ENCODE measurements at places on chromosomes 3 and 15. TPM values are rescaled to one million over a fixed set of nuclear protein-coding genes. Genes with fewer than 3 reads are reported as not detected.

- H3K36me3 ChIP-seq = peaks cover 12% of the 10 kb centered on the region
- H3K27me3 ChIP-seq = no peaks in the 10 kb centered on the region
- H3K4me3 ChIP-seq = no peak overlapping the region
- DNase-seq = no peak
- no peaks in the 10 kb centered on the region for H3K4me1 ChIP-seq
- no peak overlapping the region for H3K27ac ChIP-seq
Observed at GRCh38 chr3:63979093-63979885, 44.0 kb downstream of the PSMD6 start.

ADGRG7 gene
- not detected for total RNA-seq

GMPPB gene
- total RNA-seq = 29.1 TPM

MEX3B gene
- total RNA-seq = 10.4 TPM

GRCh38 chr3:28348265-28348628, 274 bp upstream of the ZCWPW2 start:
- H3K27me3 ChIP-seq = no peaks in the 10 kb centered on the region
- H3K36me3 ChIP-seq = peaks cover 4% of the 10 kb centered on the region
- peak overlapping the region; percentile 95 for H3K4me3 ChIP-seq
- H3K4me1 ChIP-seq = no peaks in the 10 kb centered on the region

- H3K27me3 ChIP-seq = no peaks in the 10 kb centered on the region
- H3K4me3 ChIP-seq = no peak overlapping the region
- no peaks in the 10 kb centered on the region for H3K4me1 ChIP-seq
- no peak for DNase-seq
- no peaks in the 10 kb centered on the region for H3K36me3 ChIP-seq
- no peak overlapping the region for H3K27ac ChIP-seq
Observed at GRCh38 chr15:96042734-96043224, 287.7 kb upstream of the NR2F2 start.

- no peak overlapping the region for H3K4me3 ChIP-seq
- H3K27ac ChIP-seq = no peak overlapping the region
- H3K27me3 ChIP-seq = no peaks in the 10 kb centered on the region
- DNase-seq = no peak
- peaks cover 34% of the 10 kb centered on the region for H3K36me3 ChIP-seq
Observed at GRCh38 chr3:100437721-100438622, 36.6 kb downstream of the LNP1 start.

- H3K27me3 ChIP-seq = no peaks in the 10 kb centered on the region
- H3K4me1 ChIP-seq = no peaks in the 10 kb centered on the region
- peak; percentile 71 for DNase-seq
- H3K27ac ChIP-seq = no peak overlapping the region
- no peak overlapping the region for H3K4me3 ChIP-seq
Observed at GRCh38 chr3:44235604-44236484, 5.8 kb upstream of the TOPAZ1 start.

DNA sequence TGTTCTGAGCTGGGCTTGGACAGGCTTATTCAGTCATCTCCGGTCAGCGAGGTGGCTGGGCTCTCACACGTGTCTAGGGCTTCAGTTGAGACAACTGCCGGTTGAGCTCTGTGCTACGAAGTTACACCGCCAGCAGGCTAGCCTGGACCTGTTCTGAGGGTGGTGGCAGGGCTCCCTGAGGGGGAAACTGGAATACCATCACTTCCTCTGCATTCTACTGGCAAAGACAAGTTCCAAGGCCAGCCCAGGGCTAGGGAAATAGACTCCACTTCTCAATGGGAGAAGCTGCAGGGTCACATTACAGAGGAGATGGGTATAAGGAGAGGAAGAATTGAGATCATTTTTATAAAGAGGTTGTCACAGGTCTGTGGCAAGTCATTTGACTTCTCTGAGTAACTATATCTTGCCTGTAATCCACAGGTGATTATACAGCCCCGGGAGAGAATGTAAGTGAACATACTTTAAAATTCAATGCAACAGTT, 106.8 kb upstream of the IL12A start:
- H3K27ac ChIP-seq = no peak overlapping the region
- no peaks in the 10 kb centered on the region for H3K36me3 ChIP-seq
- H3K4me1 ChIP-seq = 0 out of 2 replicates have a peak, but pooled peaks cover 2% of the 10 kb centered on the region
- H3K4me3 ChIP-seq = no peak overlapping the region
- peak; percentile 54 for DNase-seq
- H3K27me3 ChIP-seq = no peaks in the 10 kb centered on the region

- H3K36me3 ChIP-seq = no peaks in the 10 kb centered on the region
- no peak for DNase-seq
- no peak overlapping the region for H3K27ac ChIP-seq
- no peak overlapping the region for H3K4me3 ChIP-seq
Observed at GRCh38 chr3:188567478-188568195, 413.7 kb downstream of the LPP start.

- no peak for DNase-seq
- H3K27me3 ChIP-seq = no peaks in the 10 kb centered on the region
- H3K27ac ChIP-seq = no peak overlapping the region
- no peak overlapping the region for H3K4me3 ChIP-seq
- no peaks in the 10 kb centered on the region for H3K36me3 ChIP-seq
- H3K4me1 ChIP-seq = no peaks in the 10 kb centered on the region
Observed at GRCh38 chr3:101954936-101955335, 105.6 kb downstream of the NFKBIZ start.

- H3K4me3 ChIP-seq = no peak overlapping the region
- peaks cover 41% of the 10 kb centered on the region for H3K36me3 ChIP-seq
- H3K4me1 ChIP-seq = no peaks in the 10 kb centered on the region
- no peak overlapping the region for H3K27ac ChIP-seq
Observed at GRCh38 chr3:113717308-113717707, 20.9 kb upstream of the USF3 start.

DNA sequence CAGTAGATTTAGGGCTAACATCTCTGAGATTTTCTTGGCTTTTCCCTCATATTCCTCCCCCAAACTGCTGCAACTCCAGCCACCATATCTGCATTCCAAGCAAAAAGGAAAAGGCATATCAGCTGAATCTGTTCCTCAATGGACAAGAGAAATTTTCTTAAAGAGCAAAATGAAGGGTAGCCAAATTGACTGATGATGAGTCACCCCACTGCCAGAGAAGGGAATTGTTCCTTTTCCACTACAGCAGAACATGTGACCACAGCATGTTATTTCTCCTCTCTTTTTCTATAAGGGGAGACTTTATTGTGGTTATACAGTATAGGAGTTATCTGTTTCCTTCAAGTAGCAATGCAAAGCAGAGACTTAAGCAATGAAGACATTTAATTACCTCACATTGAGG, 172.5 kb downstream of the MTHFS start:
- no peaks in the 10 kb centered on the region for H3K36me3 ChIP-seq
- H3K27me3 ChIP-seq = no peaks in the 10 kb centered on the region
- H3K27ac ChIP-seq = no peak overlapping the region
- H3K4me3 ChIP-seq = no peak overlapping the region

LRRC15 gene
- 0.07 TPM for total RNA-seq

DNA sequence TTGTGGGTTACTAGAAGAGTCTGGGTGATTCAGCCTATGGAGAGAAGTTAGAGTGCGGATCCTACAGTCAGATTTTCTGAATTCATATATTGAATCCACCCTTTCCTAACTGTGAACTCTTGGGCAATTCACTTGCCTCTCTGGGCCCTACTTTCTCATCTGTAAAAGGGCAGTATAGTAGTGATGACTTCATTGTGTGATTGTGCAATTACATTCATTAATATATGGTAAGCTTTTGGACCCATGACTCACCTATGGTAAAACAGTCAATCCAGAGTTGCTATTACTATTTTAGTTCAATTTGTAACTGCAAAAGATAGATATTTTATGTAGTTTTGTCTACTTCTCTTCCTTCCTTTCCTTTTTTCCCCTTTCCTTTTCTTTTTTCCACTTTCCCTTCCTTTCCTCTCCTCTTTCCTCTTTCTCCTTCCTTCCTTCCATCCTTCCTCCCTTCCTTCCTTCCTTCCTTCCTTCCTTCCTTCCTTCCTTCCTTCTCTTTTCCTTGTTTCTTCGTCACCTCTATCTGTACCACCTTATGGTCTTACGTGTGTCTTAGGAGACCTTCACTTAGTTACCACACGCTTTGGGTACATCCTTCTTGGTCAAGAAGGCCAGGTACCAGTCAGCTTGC, 37.0 kb downstream of the GMNC start:
- H3K4me3 ChIP-seq = no peak overlapping the region
- H3K27ac ChIP-seq = no peak overlapping the region
- DNase-seq = no peak
- H3K4me1 ChIP-seq = no peaks in the 10 kb centered on the region

TM4SF1 gene
- total RNA-seq = 2.2 TPM

GRCh38 chr3:186705882-186706780, 11.0 kb upstream of the KNG1 start:
- H3K36me3 ChIP-seq = no peaks in the 10 kb centered on the region
- H3K4me1 ChIP-seq = no peaks in the 10 kb centered on the region
- H3K27ac ChIP-seq = no peak overlapping the region
- no peak for DNase-seq

DNA sequence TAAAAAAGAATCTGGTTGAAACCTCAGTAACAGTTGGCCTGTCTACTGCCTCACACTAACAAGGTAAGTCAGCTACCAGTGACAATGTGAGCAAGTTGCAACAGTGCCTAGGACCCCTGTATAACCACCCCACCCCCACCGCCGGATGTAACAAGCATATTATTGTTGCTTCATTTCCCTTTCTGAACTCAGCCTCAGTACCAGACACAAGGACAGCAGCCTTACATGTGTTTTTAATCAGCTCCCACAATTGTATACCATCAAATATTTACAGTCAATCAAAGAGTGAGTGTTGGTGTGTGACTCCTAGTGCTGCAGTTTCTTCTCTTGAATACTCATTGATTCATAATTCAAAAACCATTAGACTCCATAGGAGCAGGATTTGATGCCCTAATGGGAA, 96.4 kb downstream of the PYDC2 start:
- H3K4me1 ChIP-seq = no peaks in the 10 kb centered on the region
- no peak for DNase-seq
- no peak overlapping the region for H3K4me3 ChIP-seq
- no peaks in the 10 kb centered on the region for H3K36me3 ChIP-seq
- H3K27me3 ChIP-seq = no peaks in the 10 kb centered on the region
- no peak overlapping the region for H3K27ac ChIP-seq

GRCh38 chr15:40307421-40308211, at the start of gene PLCB2:
TSS of gene PLCB2 (minus strand) at chr15:40307935. CDS start at chr15:40307672, 263 bp downstream.
- peaks cover 6% of the 10 kb centered on the region for H3K4me1 ChIP-seq
- no peak within 1 kb of the TSS for H3K27ac ChIP-seq
- H3K4me3 ChIP-seq = peak within 1 kb of the TSS; percentile 46
- peak; percentile 76 for DNase-seq

DNA sequence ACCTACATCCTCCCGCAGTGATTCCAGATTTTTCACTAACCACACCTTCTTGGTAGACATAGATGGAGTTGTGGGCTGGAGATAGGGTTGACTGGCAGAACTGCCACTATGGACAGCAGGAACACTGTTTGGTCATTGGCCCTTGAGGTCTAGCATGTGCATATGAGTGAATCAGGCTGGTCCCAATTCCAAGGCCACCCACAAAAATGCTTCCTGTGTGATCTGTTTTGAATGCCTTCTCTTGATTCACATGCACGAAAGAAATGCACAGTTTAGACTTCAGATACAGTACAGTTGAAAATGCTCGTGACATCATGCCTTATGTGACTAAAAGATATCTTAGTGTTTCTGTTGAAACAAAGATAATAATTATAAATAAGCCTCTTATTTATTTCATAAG, 285.8 kb upstream of the SEMA6D start:
- H3K36me3 ChIP-seq = no peaks in the 10 kb centered on the region
- H3K4me3 ChIP-seq = no peak overlapping the region
- H3K27ac ChIP-seq = no peak overlapping the region
- no peaks in the 10 kb centered on the region for H3K27me3 ChIP-seq
- H3K4me1 ChIP-seq = no peaks in the 10 kb centered on the region

PRICKLE2 gene
- 3.2 TPM for total RNA-seq

P2RY1 gene
- 6.4 TPM for total RNA-seq

- no peak overlapping the region for H3K27ac ChIP-seq
- DNase-seq = no peak
- H3K27me3 ChIP-seq = no peaks in the 10 kb centered on the region
- H3K4me3 ChIP-seq = no peak overlapping the region
Observed at GRCh38 chr15:78247911-78248310, 13.5 kb upstream of the ACSBG1 start.

DNA sequence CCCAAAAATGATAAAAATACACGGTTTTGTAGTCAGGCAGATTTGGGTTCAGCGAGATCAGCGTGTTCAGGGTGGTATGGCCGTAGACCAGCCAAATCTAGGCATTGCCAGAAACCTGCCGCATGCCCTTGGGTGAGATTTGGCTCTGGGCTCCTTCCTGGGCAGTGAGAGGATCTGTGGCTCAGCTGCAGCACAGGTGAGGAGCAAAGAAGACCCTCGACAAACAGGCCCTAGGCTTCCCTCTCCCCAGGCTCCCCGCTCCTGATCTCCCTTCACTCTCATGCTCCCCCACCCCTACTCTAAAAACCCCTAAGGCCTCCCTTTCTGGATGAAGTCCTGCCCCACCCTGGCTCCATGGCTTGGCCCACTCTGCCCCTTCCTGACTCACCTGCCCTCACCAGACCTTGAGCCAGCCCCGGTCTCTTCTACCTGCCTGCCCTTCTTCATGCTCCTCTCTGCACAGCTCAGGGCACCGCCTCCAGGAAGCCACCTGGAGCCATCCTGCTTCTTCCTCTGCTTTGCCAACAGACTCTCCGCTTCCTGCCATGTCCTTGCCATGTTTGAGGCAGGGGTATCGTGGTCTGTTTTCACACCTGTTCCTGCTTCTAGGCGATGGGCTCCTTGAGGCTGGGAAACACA, 88.1 kb downstream of the CORO2B start:
- H3K4me3 ChIP-seq = peak overlapping the region; percentile 39
- H3K4me1 ChIP-seq = peaks cover 7% of the 10 kb centered on the region
- DNase-seq = peak; percentile 24
- no peaks in the 10 kb centered on the region for H3K27me3 ChIP-seq
- no peak overlapping the region for H3K27ac ChIP-seq
- H3K36me3 ChIP-seq = peaks cover 4% of the 10 kb centered on the region

DNA sequence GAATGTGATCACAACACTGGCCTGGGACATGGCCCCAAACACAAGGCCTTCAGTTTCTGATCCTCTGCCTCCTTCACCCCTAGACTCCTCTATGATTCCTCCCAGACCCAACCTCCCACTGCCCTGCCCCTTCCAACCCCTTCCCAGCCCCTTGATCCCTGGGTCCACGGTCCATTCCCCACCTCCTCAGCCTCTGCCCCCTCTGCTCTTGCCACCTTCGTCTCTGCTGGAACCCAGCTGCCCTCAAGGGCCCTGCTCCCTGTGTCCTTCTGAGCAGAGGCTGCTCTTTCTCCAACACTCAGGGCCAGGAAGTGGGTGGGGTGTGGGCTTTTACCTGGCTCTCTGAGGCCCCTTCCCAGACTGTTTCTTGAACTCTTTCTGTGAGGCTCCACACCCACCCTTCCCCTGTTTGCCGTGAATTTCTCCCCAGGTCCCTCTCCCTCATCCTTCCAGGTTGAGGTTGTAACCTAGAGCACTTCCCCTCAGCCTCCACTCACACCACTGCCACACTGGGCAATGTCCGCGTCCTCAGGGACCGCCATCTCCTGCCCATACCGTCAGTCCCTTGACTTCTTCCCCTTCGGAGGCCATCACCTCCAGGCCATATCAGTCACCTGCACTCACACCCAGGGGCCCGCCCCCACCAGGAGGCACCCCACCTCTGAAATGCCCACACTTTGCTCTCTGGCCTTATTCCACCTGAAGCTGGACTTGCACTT, 18.7 kb upstream of the SLCO2A1 start:
- H3K4me3 ChIP-seq = no peak overlapping the region
- no peaks in the 10 kb centered on the region for H3K27me3 ChIP-seq
- peaks cover 10% of the 10 kb centered on the region for H3K36me3 ChIP-seq

PML gene
- 24.6 TPM for total RNA-seq
